ENCODE measurements at places on chromosomes 6 and 20.

DNA sequence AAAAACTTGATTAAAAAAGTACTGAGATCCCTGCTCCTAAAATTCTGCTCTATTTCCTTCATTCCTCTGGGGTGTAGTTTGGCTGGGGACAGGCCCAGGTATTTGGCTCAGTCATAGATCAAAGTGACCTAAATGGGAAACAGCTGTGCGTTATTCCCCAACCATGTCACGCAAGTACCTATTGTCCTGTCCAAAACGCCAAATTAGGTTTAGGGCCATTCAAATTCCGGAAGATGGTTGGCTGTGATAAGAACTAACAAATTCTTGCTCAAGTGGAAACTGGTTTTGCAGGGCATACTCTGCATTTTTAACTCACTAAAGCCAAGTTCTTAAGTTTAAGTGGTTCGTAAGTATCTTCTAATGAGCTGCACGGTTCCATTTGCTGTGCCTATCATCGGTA lies 147.6 kb upstream of the TMEM170B start:
- DNase-seq: no peak

DNA sequence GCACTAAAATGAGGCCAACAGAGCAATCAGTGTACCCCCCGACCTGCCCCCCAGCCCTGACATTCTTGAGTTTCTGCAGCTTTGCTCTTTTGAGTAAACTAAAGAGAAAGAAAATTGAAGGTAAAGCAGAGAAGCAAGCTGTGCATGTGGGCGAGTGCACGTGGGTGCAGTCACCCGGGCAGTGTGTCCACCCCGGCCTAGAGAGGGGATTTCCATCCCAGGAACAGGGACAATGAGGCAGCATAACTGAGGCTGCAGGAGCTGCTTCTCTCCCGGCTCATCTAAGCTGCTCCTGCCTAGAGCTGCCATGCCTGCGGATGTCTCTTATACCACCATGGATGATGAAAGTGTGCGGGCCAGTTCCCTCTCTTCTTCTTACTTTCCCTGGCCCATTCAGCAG lies 16.8 kb downstream of the CASS4 start:
- no peak for DNase-seq

DNA sequence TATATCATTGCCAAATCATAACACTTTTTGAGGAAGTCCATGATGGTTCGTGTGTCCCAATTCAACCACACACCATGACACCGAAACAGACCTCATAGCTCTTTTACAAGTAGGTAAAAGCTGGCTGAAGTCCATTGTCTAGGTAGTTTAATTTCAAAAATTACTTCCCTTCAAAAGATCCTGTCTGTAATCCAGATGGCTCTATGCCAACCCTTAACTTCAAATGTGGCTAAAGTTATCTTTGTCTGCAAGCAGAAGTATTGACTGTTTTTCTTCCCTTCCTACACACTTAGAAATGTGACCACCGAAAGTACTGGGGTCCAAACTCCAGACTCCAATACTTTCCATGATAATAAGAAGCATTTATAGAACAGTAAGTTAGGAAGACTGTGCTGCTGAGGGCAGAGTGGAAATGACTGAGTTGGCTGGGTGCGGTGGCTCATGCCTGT lies 8.3 kb upstream of the TIAM2 start:
- DNase-seq: no peak

DNA sequence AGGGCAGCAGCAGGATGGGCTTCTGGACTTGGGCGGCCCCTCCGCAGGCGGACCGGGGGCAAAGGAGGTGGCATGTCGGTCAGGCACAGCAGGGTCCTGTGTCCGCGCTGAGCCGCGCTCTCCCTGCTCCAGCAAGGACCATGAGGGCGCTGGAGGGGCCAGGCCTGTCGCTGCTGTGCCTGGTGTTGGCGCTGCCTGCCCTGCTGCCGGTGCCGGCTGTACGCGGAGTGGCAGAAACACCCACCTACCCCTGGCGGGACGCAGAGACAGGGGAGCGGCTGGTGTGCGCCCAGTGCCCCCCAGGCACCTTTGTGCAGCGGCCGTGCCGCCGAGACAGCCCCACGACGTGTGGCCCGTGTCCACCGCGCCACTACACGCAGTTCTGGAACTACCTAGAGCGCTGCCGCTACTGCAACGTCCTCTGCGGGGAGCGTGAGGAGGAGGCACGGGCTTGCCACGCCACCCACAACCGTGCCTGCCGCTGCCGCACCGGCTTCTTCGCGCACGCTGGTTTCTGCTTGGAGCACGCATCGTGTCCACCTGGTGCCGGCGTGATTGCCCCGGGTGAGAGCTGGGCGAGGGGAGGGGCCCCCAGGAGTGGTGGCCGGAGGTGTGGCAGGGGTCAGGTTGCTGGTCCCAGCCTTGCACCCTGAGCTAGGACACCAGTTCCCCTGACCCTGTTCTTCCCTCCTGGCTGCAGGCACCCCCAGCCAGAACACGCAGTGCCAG lies at the start of gene TNFRSF6B:
Gene TNFRSF6B (plus strand): TSS at position 25 of the 729 bp plus-strand sequence. CDS start 116 bp downstream, at position 141.
- no peak for DNase-seq

GRCh38 chr20:62675877-62676260 lies 32.8 kb upstream of the NTSR1 start:
- DNase-seq: no peak

- DNase-seq: no peak
Observed at GRCh38 chr6:43040542-43041257, 13.0 kb downstream of the CUL7 start.

DNA sequence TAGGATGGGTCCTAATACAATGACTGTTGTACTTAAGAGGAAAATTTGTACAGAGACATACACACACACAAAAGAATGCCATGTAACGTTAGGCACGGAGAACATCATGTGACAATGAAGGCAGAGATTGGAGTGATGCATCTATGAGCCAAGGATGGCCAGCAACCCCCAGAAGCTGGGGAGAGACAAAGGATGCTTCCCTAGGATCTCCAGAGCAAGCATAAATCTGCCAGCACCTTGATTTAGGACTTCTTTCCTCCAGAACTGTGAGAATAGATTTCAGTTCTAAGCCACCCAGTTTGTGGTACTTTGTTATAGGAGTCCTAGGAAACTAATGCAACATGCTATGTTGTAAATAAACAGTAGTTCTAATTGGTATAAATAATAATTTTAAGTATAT lies 25.0 kb downstream of the EYA4 start:
- DNase-seq: no peak

- DNase-seq: no peak
Observed at GRCh38 chr6:56482525-56482924, 160.2 kb downstream of the DST start.

Data from stimulated activated CD8-positive, alpha-beta memory T cell treated with anti-CD3 and anti-CD28 coated beads, Interleukin-12 subunit alpha, Interleukin-12 subunit beta, amount 100 ng/mL, for 1 hour (primary cell).